ENCODE measurements at places on chromosomes 16 and 17. TPM values are rescaled to one million over a fixed set of nuclear protein-coding genes. Genes with fewer than 3 reads are reported as not detected.

- no peak for DNase-seq
These were observed 2.9 kb downstream of the STARD3 start for GRCh38 chr17:39639566-39640458.

- DNase-seq: no peak
These were observed 19.3 kb downstream of the CRISPLD2 start for GRCh38 chr16:84839054-84839453.

GRCh38 chr17:58383892-58384462 is 32.0 kb upstream of the SUPT4H1 start:
- DNase-seq: no peak

DNA sequence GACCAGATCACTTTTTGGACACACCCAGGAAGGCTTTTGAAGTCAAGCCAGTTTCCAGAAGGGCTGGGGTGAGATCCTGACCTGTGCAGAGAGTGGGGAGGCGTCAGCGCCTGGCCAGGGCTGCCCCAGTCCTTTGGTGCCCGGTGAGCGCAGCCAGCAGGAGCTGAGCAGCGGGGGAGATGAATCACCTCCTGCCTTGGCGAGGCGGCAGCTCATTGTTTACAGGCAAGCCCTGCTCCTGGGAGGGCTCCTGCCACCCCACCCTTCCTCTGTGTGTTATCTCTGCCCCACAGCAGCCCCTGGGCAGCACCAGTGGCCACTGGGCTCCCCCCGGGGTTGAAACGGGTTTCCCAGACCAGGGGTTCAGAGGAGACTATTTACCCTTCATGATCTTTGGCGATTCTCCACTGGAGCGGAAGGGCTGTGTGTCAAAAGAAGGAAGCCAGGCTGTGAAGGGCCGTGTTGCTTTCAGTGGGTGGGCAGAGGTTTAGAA is 14.1 kb upstream of the ITGB4 start:
- no peak for DNase-seq

GRCh38 chr16:15835136-15835878 is 21.5 kb downstream of the MYH11 start:
- DNase-seq: no peak

DNA sequence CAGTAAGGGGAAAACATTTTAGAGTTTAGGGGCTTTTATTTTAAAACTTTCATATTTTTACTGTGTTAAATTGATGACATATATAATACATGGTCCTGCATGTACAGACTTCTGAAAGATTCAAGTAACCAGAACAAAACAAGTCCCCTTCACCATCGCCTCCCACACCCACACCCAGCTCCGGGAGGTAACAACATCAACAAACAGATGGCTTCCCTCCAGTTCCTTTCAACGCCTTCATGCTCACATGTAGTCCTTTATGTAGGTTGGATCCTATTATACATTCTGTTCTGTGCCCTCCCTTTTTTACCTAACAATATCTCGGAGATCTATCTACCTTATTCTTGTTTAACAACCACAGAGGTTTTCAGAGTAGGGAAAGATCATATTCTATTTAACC is 30.5 kb downstream of the GINS3 start:
- no peak for DNase-seq

Gene MRM1
- total RNA-seq: 3.9 TPM

- no peak for DNase-seq
These were observed 19.8 kb upstream of the PIK3R6 start for GRCh38 chr17:8887301-8887700.

Gene KRTAP4-1
- total RNA-seq: not detected

GRCh38 chr16:11325404-11326083 is 19.7 kb upstream of the RMI2 start:
- DNase-seq: no peak

- DNase-seq: no peak
These were observed 7.6 kb downstream of the RHBDF2 start for GRCh38 chr17:76493505-76494167.

Gene UTS2R
- not detected for total RNA-seq

DNA sequence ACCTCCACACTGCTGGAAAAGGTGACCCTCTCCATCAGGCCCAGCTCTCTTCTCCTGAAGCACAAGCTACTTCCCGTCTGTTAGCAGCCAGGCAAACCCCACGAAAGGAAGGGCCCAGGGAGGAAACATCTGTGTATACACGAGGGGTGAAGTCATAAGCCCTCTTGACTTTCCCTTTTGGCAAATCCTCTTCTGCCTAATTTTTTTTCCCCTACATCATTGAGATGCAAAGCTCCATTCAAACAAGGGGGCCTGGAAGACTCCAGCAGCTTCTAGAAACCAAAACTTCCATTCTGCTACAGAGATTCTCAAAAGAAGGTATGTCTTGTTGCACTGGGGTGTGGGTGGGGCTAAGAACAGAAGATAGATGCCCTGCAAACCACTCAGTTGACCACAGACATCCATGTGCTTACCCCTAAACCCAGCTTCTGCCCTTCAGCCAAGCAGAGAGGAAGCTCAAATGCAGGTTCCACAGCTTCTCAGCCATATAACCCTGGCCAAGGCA is 145.6 kb upstream of the RCVRN start:
- no peak for DNase-seq

GRCh38 chr17:29929006-29929532 is 959 bp downstream of the SSH2 start:
- DNase-seq: no peak

Gene OMG
- total RNA-seq: not detected

- no peak for DNase-seq
These were observed 854.8 kb downstream of the KCNJ2 start for GRCh38 chr17:71024172-71024571.

Gene KRT25
- not detected for total RNA-seq

GRCh38 chr17:49915260-49915659 is 53.7 kb upstream of the DLX4 start:
- no peak for DNase-seq

GRCh38 chr17:77968788-77969187 is 10.3 kb downstream of the TNRC6C start:
- DNase-seq: no peak

- no peak for DNase-seq
These were observed 11.5 kb upstream of the IL34 start for GRCh38 chr16:70634861-70635260.

Gene GRAPL
- total RNA-seq: not detected

DNA sequence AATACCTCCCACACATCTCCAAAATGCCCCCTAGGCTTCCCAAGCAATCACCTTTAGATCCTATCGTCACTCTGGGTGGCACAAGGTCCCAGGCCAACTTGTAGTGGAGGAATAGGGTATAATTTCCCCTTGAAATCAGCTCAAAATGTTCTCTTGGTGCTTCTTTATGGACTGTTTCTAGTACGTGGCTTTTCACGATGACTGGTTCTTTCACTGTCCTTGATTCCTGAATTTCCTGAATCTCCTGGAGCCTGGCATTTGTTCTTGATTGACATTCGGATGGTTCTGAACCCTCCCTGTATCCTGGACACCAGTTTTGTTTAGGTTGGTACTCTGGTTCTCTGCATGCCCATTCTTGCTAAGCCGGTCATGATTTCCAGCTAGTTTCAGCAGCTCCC is 6.9 kb upstream of the VPS53 start:
- DNase-seq: no peak

Gene SLC25A11
- total RNA-seq: 62.4 TPM

DNA sequence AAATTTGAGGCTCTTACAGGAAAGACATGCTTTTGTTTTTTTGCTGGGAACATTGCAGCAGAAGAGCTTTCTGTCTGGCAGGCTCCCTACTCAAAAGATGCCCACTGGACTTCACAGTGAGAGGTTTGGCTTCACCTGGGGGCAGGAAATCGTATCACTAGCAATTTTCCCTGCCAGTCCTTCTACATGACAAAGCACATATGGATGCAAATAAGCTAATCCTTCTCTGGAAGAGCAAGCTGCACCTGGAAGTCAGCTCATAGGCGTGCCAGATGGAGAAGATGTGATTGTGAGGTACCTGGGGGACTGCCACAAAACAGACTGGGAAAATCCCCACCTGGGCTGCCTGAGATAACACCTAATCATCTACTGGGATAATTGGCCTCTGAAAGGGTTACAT is 195.0 kb upstream of the CPHXL start:
- no peak for DNase-seq

DNA sequence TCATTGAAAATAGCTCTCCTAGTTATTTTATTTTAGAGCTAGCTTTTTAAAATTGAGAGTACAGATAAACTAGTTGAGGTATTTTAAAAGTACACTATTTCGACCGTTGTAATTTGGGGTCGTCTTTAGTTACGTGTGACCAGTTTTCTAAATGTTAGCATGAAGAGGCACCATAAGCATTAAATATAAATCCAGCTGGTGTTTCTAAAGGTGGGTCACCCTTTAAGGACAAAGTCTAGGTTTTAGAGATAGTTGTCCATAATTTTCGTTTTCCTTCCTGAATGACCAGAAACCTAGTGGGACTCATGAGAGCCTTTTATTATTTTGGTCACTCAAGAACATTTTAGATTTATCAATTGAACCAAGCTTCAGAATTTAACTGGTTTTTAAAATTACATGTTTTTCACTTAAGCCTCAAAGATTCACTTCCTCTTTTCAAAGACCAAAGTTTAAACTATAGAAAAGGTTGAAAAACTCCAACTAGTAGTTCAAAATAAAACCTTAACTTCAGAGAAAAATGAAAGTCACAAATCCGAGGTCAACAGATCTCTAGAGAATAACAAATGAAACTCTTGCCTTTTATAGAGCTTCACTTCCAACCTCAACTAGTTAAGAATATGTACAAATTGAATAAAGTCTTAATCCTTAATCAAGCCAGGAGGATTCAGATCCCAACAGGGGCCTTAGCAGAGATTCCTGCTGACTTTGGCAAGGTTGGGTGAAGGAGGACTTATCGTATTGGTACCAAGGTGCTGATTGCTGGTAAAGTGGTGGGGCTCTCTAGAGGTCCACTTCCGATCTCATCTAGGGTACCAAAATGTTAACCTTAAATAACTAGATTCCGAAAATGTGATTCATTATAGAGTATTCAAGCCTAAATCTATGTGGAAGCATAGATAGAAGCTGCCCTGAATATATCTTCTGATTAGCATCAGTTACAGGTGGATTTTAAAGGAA is 32.5 kb downstream of the PHKB start:
- no peak for DNase-seq

DNA sequence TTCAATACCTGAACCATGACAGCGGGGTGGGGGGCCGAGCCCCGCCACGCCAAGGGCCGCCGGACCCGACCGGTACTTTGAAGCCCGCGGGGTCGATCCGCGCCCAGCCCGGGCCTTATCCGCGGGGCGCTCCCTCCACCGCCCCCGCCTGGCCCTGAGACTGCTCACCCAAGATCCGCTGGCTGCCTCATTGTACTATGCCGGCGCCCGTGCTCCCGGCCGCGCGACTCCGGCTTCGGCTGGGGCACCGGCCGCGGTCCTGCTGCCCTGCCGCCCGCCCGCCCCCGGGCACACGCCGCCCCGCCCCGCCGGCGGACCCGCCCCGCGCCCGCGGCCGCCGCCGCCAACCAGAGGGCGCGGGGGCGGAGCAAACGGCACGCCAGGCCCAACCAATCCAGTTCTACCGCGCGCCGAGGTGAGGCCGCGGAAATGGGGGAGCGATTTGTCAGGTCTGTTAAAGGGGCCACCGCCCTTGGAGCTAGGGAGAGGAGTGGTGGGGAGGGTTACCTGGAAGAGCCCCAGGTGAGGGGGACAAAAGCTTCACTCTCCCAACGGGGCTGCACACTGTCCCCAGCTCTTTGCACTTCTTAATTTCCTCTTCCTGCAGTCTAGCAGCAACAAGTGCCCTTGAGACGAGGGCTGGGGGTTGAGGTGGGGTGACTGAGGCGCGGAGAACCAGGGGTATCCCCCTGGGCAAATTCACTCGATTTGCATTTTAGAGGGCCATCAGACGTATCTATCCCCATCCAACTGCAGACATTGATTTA is at the start of gene TEX2:
TSS of gene TEX2 (minus strand) at position 261 of the 767 bp plus-strand sequence. CDS start 49,043 bp downstream, outside the sequence.
- DNase-seq: no peak

DNA sequence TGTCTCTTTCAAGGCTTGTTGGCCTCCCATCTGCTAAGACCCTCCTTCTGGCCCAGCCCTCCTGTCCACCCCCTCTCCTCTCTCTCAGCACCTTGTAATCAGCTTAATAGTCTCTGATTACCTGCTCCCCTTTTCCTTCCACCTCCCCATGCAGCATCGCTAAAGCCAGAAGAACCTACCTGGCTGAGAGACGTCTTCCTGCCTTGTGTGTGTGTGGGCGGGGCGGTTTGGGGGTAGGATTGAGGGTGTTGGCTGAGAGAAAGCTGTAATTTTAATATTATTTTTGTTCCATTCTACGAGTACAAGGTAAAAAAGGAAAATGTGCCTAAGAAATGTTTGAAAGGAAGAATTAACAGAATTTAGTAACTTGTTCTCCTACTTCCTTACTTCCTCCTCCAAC is 3.4 kb downstream of the DNAH9 start:
- no peak for DNase-seq

- DNase-seq: no peak
These were observed 215.9 kb downstream of the RPTOR start for GRCh38 chr17:80760511-80760911.

GRCh38 chr16:70746040-70746707 is 54.8 kb downstream of the VAC14 start:
- no peak for DNase-seq

Gene CBX8
- 6.1 TPM for total RNA-seq

GRCh38 chr17:13410874-13411273 is 190.9 kb downstream of the HS3ST3A1 start:
- no peak for DNase-seq

Gene SYNGR3
- 0.74 TPM for total RNA-seq

DNA sequence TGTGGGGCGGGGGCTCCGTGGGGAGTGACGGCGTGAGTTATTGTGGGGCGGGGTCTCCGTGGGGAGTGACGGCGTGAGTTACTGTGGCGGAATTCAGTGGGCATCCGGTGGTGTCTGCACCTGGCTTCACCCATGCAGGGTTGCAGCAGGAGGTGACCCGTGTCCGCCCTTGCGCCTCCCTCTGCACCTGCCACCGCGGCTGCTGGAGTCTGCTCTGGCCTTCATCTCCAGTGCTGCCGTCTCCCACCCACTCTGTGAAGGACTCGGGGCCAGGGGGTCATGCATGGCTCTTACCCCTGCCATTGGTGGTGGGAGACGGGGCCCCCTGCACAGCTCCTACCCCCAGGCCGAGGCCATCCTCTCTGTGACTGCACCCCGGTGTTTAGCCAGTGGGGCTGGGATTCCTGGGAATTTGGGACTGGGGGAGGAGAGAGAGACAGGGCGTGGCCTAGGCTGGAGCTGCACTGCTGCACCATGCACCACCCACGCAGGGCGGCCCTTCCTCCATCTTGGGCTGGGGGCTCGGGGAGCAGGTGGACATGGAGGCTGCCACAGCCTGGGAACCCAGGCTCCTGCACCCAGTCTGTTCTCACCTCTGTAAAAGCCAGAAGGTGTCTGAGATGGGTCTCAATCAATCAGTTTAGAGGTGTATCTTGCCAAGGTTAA is 1.3 kb upstream of the PABPN1L start:
- DNase-seq: no peak

All from chondrocyte (in vitro differentiated cells).